ENCODE measurements at places on chromosomes 11 and 22.

DNA sequence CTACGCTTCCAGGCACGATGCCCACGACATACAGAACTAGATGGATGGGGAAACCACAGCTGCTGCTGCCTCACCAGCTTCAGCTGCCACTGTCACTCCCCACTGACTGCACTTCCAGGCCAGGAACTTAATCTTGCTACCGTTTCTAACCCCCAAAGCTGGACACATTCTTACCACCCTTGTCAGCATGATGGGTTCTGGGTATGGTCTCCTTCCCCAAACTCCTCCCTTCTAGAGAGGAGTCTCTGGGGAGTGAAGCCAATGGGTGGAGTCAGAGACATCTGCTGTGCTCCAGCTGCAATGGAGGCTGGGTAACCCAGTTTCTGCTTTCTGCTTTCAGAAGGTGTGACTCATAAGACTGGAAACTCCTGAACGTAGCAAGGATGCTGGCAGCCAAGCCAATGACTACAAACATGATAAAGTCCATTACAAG is 87.0 kb upstream of the THY1 start:
- no peak for DNase-seq

- DNase-seq = no peak
Observed at GRCh38 chr11:92136797-92137196, 87.8 kb upstream of the FAT3 start.

DNA sequence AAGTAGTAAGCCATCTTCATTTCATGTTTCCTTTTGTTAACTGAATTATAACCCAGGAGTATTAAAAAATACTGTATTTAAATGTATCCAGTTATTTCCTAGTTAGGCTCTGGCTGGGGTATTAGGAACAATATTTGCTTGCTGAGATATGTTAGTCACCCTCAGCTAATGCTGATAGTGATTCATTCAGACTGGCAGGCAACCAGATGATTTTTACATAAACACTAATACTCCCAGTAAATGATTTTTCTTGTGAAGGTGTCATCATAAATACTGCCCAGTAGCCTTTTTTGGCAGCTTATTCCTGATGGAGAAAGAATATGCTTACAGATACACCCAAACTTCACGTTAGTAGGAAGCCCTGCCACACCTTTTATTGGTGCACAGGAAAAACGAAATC is 8.1 kb downstream of the YWHAH start:
- DNase-seq = no peak

DNA sequence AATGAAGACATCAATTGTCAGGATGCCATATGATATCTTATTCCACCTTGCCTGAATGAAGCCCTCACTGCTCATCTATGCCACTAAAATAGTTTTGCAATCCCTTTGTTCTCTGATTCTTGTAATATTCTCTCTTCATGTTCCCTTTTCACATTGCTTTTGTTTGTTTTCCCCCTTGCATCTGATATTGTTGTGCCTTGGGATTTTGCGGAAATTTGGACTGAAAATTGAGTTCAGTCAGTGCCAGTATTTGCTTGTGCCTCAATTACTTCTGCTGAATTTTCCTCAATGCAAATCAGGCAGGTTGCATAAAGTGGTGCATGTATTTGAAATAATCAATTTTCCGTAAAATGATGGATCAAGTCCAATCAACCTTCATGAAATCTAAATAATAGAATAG is 98.3 kb downstream of the PAX6 start:
- DNase-seq = no peak

DNA sequence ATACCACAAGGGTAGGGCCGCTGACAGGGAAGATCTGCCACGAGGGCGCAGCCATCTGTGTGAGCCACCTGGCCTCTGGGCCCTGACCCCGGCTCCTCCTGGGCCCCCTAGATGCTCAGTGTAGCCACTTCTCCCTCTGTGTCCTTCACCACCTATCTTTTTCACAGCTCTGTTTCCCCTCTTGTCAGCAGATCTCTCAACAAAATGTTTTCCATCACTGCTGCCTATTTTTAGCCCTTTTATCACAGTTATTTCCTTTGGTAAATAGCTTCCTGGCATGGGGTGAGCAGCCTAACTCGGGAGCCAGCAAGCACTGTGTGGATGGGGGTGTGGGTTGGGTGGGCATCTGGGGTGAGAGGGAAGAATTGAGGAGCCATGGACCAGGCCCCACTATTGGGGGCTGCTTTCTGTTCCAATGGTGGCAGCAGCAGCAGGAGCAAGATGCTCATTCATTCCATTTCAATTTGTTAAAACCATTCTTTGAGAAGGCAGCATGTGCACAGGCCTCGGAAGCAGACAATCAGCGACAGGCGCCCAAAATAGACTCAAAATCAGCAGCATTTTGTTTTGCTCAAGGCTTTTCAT is 135.2 kb upstream of the NAV2 start:
- DNase-seq = no peak

Measured in mesothelial cell of epicardium (in vitro differentiated cells).